Activated effector memory CD4-positive, alpha-beta T cell treated with Interleukin-2 at 50 U/mL for 16 hours (primary cell): ENCODE measurements at places on chromosomes 4 and X.
A peak's percentile ranks its signal among the peaks of the same experiment; 100 is the strongest.

- DNase-seq: no peak
These were observed 23.4 kb downstream of the DHX15 start for GRCh38 chr4:24560868-24561368.

DNA sequence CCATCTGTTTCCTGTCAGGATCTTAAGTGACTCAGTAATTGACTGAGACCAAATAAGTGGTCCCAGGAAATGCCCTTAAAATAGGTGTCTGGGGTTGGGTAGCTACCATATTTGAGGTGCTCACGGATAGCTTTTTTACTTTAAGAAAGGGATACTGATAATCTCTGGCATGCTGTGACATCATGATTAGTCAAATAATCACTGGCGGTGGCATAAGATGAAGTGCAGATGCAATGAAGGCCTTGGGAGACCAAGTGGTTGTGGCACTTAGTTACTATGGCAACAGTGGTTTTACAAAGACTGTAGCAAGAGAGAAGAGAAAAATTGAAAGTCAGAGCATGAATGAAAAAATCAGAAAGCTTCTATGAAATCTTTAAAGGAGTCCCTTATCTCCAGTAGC is 114.5 kb upstream of the SLIT2 start:
- no peak for DNase-seq

DNA sequence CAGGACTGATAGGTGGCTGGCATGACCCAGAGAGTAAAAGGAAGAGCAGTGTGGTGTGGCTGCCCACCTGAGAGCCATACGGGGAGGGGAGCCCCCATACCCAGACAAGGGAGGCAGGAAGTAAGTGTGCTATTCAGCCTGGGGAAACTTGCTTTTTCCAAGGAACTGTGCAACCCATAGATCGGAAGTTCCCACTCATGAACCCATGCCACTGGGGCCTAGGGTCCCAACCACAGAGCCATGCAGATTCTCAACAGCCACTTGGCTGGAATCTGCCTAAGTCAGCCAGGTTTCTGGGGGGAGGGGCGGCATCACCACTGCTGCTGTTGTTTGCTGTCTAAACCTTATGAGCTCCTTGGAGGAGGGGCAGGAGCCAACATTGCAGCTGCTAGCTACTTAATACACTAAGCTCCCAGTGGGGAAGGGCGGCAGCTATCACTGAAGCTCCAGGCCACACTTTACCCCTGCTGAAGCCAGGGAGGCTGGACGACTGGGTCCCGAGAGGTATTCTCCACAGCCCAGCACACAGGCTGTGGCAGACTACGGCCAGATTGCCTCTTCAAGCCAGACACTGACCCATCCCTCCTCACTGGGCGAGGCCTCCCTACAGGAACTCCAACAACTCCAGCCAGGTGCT is 410.4 kb downstream of the INPP4B start:
- DNase-seq: no peak

GRCh38 chr4:154511548-154511947 is 19.9 kb upstream of the DCHS2 start:
- no peak for DNase-seq

GRCh38 chr4:129498626-129499025 is 402.7 kb downstream of the C4orf33 start:
- DNase-seq: no peak

DNA sequence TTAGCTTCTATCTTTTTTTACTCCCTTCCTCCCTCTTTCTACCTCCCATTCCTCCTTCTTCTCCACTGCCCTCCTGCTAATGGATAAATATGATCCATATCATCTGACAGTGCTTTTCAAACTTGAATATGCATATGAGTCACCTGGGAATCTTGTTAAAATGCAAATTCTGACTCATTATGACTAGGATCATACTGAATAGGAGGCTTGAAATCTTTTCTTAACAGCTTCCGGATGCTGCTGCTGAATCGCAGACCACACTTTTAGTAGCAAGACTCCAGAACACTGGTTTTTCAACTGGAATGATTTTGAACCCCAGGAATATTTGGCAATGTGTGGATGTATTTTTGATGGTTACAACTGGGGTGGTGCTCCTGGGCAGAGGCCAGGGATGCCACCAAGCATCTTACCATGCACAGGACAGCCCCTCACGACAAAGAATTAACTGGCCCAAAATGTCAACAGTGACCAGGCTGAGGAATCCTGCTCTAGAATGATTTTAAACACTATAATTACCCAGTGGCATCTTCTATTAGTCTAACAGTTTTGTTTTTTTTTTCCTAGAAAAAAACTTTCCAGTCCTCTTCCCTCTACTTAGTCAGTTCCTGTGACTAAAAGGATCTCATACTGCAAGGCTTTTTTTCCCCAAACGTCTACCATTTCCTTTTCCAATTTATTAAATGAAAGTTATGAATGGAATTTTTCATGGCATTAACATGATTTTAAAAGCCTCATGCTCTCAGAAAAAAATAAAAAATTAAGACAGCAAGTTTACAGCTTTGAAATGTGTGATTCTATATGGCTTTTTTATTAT is 10.6 kb upstream of the PYURF start:
- no peak for DNase-seq

- DNase-seq: no peak
These were observed 2.0 kb upstream of the LETM1 start for GRCh38 chr4:1857931-1858330.

- DNase-seq: peak; percentile 68
These were observed 45.2 kb upstream of the CLCN4 start for GRCh38 chrX:10111364-10112148.

- no peak for DNase-seq
These were observed 1953.0 kb upstream of the IGFBP7 start for GRCh38 chr4:59063015-59063720.

DNA sequence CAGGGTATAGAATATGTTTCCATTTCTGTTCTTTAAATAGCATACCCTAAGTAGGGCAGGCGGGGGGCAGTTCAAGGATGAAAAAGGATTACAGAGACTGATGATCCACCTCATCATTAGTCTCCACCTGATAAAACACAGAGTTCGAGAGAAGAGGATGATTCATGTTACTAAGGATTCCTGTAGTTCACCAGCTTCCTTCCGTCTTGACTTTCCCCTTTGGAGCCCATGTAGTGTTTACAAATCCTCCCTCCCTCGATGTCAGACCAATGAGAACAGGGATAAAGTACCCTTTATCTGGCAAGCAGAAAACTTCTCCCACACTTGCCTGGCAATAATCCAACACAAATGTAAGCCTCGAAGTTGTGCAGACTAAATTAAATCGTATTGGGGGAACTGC is 526.3 kb upstream of the FAM241A start:
- DNase-seq: no peak

- no peak for DNase-seq
These were observed 92.1 kb downstream of the SCFD2 start for GRCh38 chr4:53273726-53274125.

DNA sequence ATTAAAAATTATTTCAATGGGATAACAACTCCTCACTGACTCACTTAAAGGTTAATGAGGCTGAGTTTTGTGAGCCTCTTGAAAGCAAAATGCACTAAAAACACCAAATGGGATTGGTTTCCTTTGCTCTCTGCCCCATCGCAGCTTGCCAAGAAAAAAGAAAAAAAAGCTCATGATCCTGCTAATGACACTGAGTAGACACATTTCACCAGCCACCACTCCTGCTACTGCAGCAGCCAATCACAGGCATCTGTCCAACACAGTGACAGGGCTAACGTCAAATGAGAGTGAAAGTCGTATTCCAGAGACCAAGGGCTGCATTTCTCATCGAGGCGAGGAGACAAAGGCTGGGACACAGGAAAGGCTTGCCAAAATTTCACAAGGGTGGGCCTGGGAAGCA is 5.2 kb downstream of the APBB2 start:
- DNase-seq: no peak

- no peak for DNase-seq
These were observed 93.2 kb downstream of the SORBS2 start for GRCh38 chr4:185718578-185719499.

DNA sequence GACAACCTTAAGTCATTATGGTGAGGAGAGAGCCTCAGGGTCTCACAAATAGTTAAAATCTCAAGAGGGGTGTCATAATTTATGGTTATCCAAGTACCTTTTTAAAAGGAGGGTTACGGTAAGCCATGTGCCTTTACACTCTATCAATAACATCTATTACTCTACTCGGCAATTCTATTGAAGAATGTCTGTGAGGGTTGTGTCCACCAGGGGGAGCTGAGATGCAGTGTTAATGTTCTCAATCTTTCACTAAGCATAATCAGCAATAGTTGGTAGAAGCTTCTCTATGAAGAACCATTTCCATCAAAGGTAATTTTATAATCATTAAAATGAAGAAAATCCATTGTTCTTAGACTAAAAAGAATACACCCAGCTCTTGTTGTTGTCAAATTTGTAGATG is 457.4 kb downstream of the CENPC start:
- no peak for DNase-seq

- DNase-seq: no peak
These were observed 35.8 kb downstream of the GPR82 start for GRCh38 chrX:41759817-41760216.

GRCh38 chrX:13428053-13428786 is 108.4 kb upstream of the ATXN3L start:
- no peak for DNase-seq

GRCh38 chrX:133523081-133523487 is 107.8 kb upstream of the GPC4 start:
- no peak for DNase-seq

DNA sequence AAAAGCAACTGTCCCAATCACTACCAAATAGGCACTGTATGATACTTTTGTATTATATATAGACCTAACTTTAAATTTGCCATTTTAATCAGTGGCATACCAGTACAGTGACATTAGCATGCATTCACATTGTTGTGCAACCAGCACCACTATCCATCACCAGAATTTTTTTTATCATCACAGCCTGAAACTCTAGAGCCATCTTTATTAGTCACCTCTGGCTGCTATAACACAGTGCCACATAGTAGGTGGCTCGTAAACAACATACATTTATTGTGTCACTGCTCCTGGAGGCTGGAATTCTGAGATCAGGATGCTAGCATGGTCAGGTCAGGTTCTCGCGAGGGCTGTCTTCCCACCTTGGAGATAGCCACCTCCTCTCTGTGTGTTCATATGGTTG is 188.4 kb upstream of the GALNT7 start:
- DNase-seq: no peak

DNA sequence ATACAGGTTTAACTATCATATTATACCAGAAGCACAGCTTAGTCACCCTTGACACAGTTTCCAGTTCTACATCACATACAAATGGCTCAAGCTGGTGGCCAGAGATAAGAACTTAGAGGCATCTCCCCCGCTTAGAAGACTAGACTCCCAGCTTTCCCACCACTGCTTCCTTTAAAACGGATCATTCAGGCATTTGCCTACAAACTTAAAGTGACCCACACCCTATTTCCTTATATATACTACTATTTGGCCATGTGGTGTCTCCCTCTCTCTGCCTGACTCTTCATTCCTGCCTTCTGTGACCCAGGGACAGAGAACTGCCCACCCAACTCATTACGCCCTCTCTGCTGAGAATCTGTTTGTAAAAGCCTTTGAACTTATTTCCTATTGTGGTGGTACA is 781.2 kb upstream of the DIAPH2 start:
- no peak for DNase-seq

GRCh38 chr4:24212642-24213041 is 322.8 kb upstream of the PPARGC1A start:
- DNase-seq: no peak

GRCh38 chr4:184162596-184162995 is 55.1 kb downstream of the ENPP6 start:
- no peak for DNase-seq

GRCh38 chrX:20224814-20225487 is 41.8 kb downstream of the RPS6KA3 start:
- DNase-seq: no peak

GRCh38 chr4:143421609-143422008 is 84.9 kb downstream of the GAB1 start:
- DNase-seq: no peak

DNA sequence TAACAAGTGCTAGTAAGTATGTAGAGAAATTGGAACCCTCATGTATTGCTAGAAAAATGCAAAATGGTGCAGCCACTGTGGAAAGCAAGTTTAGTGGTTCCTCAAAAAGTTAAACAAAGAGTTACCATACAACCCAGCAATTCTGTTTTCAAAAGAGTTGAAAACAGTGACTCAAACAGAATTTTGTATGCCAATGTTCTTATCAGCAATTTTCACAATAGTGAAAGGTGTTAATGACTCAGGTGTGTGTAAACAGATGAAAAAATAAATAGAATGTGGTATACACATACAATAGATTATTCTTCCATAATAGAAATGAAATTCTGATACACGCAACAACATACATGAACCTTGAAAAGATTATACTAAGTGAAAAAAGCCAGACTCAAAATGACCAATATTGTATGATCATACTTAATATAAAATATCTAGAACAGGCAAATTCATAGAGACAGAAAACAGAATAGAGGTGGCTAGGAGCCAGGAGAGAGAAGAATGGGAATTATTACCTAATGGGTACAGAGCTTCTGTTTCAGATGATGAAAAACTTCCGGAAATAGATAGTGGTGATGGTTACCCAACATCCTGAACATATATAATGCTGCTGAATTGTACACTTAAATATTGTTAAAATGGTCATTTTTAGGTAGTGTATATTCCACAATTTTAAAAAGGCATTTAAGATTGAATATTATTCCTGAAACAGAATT is 51.6 kb downstream of the WDFY3 start:
- no peak for DNase-seq

- no peak for DNase-seq
These were observed 26.5 kb upstream of the CYBB start for GRCh38 chrX:37753384-37753783.

DNA sequence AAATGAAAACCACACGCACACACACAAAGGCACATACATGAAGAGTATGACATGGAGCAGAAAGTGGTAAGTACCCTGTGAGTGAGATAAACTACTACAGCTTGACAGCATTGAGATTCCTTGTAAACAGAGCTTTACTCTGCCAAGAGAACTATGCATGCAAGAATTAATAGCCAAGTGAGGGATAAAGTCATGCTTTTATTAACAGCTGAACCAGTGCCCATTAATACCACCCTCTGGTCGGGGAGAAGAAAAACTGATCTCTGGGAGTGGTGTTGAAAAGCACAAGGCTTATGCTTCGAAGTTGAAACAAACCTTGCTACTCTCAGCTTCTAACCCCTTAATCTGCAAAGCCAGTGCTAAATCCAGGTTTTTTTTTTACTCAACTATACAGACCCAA is 95.9 kb upstream of the C1QTNF7 start:
- DNase-seq: no peak

DNA sequence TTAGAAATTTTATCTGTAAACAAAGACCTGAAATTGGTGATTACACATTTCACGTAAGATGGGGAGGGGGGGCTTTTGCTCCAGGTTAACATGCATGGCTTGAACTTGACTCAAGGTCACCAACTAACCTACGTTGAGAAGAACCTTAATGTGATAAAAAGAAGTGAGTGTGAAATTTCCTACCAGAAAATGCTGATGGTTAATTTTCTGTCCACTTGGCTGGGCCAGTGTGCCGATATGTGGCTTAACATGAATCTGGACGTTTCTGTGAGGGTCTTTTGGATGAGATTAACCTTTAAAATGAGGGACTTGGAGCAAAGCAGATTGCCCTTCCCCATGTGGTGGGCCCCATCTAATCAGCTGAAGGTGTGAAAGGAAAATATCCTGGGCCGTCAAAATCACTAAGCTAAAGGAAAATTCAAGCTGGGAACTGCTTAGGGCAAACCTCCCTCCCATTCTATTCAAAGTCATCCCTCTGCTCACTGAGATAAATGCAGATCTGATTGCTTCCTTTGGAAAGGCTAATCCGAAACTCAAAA is 107.3 kb upstream of the ENPP6 start:
- DNase-seq: no peak

- no peak for DNase-seq
These were observed 82.9 kb downstream of the DKK2 start for GRCh38 chr4:106953036-106953705.

GRCh38 chrX:13357925-13358324 is 38.1 kb upstream of the ATXN3L start:
- no peak for DNase-seq
